ENCODE measurements at places on chromosomes 6 and 20.

GRCh38 chr20:53970232-53970631 lies 100.2 kb downstream of the BCAS1 start:
- DNase-seq: no peak

DNA sequence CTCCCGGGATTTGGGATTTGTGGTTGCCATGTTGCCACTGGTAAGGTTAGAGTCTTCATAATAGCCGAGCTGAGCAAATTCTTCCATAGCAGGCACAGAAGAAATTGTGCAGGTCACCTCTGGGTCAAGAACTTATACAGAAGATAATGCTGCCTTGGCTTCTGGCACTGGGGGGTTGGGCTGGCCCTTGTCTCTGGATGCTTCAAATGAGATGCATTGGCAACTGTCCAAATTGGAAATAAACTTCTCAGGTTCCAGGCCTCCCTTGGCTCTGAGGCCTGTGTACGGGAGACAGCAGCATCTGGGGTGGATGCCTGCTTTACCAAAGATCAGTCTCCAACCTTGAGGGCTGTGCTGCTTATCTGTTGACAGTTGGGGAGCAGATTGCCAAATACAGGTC lies 26.2 kb downstream of the MYO6 start:
- no peak for DNase-seq

GRCh38 chr6:37225350-37226169 lies 32.0 kb upstream of the TBC1D22B start:
- no peak for DNase-seq

GRCh38 chr6:45369870-45370269 lies 7.9 kb downstream of the SUPT3H start:
- no peak for DNase-seq

DNA sequence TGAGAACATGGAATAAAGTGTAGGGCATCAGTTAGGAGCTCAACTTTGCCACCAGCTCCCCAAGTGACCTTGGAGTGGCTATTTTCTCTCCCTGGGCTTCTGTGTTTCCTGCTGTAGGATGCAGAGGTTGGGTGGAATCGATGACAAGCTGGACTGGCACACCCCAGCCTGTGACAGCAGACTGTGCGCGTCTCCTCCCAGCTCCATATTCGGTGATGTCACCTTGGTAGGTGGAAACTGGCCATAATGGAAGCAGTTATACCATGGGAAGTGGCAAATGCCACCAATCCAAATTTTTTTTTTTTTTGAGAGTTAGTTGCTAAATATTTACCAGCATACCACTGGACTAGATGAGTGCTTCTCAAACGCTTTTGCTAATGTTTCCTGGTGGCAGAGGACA lies 85.2 kb downstream of the BANF2 start:
- DNase-seq: no peak

GRCh38 chr20:49541733-49542513 lies 26.0 kb downstream of the PTGIS start:
- DNase-seq: peak; percentile 64

- DNase-seq: no peak
Observed at GRCh38 chr6:50608421-50608820, 104.9 kb upstream of the TFAP2D start.

GRCh38 chr6:111982681-111983080 lies 71.2 kb upstream of the CCN6 start:
- no peak for DNase-seq

DNA sequence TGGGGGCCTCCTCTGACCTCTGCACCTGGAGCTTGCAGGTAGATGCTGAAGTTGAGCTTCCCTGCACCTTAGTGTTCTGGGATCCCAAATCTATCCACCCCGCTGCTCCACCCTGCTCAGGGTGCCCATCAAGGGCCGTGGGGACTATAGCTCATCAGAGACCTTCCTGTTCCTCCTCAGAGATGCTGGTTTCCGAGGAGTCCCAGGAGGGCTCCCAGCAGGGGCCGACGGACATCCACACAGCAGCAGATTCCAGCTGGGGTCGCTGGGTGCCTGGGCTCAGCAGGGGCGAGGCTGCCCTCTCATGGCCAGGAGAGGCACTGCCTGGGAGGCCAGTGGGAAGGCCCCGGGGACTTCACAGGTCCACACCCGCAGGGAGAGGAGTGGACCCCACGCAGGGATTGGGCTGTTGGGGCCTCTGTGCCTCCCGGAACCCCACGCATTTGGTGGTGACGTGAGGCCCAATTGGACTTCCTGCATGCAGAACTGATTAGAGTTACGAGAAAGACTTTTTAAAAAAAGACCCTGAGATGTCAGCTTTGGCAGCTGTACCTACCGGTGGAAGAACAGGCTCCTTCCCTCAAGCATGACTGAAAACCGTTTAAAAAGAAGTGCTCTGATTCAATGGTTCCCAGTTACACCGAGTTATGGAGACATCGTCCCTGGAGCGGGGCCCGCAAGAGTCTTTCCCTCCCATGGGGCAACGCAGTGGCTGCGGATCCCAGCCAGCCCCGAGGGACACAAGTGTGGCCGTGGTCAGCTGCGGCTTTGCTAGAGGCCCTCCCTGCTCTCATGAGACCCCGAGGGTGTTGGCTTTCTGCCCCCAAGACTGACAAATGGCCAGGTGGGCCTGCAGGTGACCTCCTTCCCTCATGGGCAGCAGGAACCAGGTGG lies 25.3 kb upstream of the SLCO4A1 start:
- peak; percentile 75 for DNase-seq

DNA sequence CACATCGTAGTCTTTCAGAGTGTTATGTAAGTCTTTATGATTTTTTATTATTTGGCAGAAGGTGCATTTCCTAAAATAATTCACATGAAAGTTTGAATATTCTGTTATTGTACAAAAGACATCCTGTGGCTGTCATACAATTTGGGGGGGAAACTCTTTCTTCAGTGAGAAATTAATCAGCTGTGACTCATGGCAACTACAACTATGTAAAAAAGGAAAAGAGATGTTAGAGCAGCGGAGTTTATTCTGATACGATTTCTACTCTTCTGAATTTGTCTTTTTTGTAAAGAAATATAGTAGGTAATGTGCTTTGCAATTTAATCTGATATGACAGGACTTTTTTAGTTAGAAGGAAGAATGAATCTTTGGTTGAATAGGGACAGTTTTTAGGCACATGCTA lies 14.2 kb downstream of the COL19A1 start:
- no peak for DNase-seq

DNA sequence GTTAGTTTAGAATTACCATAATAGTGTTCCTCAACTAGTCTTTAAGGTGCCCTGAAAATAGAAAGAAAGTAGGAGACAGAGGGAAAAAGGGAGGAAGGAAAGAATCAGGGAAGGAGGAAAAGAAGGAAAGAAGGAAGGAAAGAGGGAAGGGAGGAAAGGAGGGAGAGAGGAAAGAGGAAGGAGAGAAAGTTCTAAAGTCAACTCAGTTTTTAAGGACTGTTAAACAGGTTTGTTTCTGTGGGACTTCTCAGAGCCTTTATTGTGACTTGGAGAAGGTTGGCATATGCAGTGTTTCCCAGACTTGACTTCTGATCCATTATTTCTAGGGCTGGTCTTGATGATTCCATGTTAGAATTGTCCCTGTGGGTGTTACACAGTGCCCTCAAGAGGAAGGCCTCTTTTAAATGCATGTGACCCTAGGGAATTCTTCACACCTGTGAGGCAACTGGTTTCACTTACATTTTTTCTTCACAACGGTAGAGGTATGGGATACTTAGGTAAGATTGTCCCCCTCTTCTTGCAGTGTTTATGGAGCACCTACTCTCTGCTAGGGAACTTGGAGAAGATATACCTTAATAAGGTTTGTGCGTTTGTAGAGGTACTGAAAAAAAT lies 132.7 kb upstream of the GMDS start:
- DNase-seq: no peak

DNA sequence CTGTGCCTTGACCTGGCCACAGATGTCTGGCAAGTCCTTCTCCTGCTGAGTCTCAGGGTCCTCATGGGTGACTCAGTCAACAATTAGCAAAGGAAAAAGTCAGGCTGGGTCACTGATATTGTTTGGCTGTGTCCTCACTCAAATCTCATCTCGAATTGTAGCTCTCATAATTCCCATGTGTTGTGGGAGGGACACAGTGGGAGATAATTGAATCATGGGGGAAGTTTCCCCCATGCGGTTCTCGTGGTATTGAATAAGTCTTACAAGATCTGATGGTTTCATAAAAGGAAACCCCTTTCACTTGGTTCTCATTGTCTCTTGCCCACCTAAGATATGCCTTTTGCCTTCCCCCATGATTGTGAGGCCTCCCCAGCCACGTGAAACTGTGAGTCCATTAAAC lies 45.7 kb downstream of the PREX1 start:
- no peak for DNase-seq

DNA sequence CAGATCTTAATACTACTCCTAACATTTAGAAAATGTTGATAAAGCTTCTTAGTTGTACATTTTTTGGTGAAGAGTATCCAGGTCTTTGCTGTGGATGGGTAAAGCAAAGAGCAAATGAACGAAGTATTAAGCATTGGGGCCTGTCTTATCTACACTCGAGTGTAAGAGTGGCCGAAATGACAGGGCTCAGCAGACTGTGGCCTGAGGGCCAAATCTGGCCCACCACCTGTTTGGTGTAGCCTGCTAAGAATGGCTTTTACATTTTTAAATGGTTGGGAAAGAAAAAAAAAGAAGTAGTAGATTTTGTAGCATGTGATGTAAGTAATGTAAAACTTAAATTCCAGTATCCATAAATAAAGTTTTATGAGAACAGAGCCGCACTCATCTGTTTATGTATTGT lies 19.4 kb upstream of the MAPK13 start:
- DNase-seq: no peak

DNA sequence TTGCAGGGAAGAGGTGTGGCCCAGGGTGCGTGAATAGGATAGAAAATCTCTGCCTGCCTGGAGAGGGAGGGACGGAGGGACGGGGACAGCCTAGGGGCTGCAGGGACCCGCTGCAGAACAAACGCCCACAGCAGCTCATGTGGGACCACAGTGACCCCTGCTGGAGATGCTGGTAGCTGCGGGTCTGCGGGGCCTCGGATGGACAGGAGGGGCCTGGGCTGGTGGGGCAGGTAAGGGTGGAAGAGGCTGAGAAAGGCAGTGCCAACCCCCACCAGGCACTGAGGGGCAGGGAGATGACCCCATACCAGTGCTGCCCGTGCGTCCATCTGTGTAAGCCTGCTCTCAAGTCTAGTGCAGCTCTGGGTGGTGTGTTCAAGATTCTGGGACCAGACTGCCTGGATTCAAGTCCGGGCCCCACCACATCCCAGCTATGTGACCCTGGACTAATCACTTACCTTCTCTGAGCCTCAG lies 39.4 kb downstream of the KIAA1755 start:
- peak; percentile 70 for DNase-seq

GRCh38 chr6:114162691-114163347 lies 180.0 kb downstream of the HS3ST5 start:
- no peak for DNase-seq

DNA sequence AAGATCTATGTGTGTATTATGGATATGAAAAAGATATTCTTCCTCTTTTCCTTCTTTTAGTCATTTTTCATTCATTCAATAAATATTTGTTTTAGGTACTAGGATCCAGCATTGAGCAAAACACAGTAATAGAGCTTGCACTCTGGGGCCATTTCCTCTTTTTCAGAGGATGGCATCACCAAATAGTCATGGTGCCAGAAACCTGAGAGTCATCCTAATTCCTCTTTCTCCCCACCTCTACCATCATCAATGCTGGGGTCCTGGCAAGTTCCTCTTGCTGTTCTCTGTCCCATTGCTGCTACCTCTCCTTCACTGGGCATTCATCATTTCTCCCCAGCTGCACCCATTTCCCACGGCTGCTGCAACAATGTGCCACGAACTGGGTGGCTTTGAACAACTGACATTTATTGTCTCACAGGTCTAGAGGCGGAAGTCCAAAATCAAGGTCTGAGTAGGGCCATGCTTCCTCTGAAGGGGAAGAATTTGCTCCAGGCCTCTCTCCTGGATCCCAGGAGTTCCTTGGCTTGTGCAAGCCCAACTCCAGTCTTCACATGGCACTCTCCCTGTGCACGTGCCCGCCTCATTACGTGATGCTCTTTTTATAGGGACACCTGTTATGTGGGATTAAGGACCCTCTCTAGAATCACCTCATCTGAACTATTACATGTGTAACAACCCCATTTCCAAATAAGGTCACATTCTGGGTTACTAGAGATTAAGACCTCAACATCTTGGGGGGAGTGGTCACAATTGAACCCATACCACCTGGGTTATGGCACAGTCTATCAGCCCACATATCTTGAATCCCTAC lies 9.5 kb upstream of the IGF2R start:
- DNase-seq: no peak

DNA sequence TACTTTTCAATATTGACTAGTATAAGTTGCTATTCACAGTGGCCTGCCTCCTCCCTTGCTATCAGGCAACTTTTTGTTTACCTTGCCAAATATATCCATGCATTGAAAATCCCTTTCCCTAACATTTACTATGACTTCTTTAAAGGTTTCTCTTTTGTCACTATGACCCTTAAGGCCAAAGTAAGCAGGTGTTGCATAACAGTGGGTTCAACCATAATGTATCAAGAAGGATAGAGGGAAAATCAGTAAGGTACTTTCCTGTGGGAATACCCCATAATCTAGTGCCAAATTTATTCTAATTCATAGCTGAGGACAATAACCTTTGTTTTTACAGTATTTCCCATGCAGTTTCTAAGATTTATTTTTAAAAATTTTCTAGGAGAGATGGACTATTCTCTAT lies 527.6 kb downstream of the CDKAL1 start:
- no peak for DNase-seq

- no peak for DNase-seq
Observed at GRCh38 chr6:11705069-11705468, 73.5 kb downstream of the ADTRP start.

- DNase-seq: no peak
Observed at GRCh38 chr6:47203938-47204611, 105.6 kb downstream of the TNFRSF21 start.

DNA sequence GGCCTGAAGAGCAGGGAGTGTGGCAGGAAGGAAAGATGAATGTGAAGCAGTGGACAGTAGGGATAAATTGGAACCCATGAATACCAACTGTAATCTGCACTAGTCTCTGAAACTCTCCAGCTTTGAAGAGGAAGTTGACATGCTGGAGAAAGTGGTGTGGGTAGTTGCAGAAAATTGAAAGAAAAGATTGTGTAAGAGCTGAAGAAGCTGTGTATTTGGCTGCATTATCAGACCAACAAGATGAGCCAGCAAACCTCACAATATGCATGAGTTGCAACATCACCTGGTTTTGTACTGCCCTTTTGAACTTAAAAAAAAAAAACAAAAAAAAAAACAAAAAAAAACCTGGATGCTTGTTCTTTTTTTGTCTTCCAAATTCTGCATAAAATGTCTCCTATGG lies 921.9 kb upstream of the EYS start:
- DNase-seq: no peak

DNA sequence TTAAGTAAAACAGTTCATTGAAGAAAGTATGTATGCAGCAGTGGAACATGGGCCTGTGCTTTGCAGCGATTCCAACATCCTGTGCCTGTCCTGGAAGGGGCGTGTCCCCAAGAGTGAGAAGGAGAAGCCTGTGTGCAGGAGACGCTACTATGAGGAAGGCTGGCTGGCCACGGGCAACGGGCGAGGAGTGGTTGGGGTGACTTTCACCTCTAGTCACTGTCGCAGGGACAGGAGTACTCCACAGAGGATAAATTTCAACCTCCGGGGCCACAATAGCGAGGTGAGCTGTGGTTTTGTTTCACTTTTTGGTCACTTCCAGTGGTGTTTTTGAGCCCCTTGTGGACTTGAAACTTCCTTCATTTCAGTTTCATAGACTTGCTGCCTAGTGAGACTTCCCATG lies 1.7 kb downstream of the TULP4 start:
- no peak for DNase-seq
